Tracheal epithelial cell (primary cell): ENCODE measurements at places on chromosomes 1 and 21. TPM values are rescaled to one million over a fixed set of nuclear protein-coding genes. Genes with fewer than 3 reads are reported as not detected.

SRGAP2B gene
- total RNA-seq: 18.5 and 25.5 TPM in 2 replicates

RIPK4 gene
- 36.9 and 50.3 TPM in 2 replicates for total RNA-seq

LRRC71 gene
- total RNA-seq: not detected in 2 replicates

CYP4B1 gene
- 0.72 TPM in 1 of 2 replicates, not detected in the other for total RNA-seq

GSTM1 gene
- total RNA-seq: 0.96 and 5.1 TPM in 2 replicates

NRAS gene
- total RNA-seq: 53.5 and 75.2 TPM in 2 replicates

ADGRL2 gene
- 41.6 and 43.9 TPM in 2 replicates for total RNA-seq
